ENCODE measurements at places on chromosomes 1 and 21. TPM values are rescaled to one million over a fixed set of nuclear protein-coding genes. Genes with fewer than 3 reads are reported as not detected.

The ARHGAP29 gene
- total RNA-seq = 110 TPM

The EFCAB14 gene
- total RNA-seq = 61.2 TPM

The CYP4A22 gene
- total RNA-seq = not detected

The SH3D21 gene
- 47.1 TPM for total RNA-seq

The OPN3 gene
- 15.1 TPM for total RNA-seq

The FAAH gene
- 35.0 TPM for total RNA-seq

The SPTA1 gene
- 0.88 TPM for total RNA-seq

The FMO4 gene
- 5.4 TPM for total RNA-seq

The ENTREP3 gene
- 51.9 TPM for total RNA-seq

The CNR2 gene
- not detected for total RNA-seq

The FNDC10 gene
- 6.2 TPM for total RNA-seq

The PDE4B gene
- 21.0 TPM for total RNA-seq

The LIN28A gene
- total RNA-seq = not detected

The RIMS3 gene
- 13.0 TPM for total RNA-seq

The ADARB1 gene
- total RNA-seq = 22.7 TPM

The LCE2A gene
- not detected for total RNA-seq
